ENCODE measurements at places on chromosomes 6 and 20. TPM values are rescaled to one million over a fixed set of nuclear protein-coding genes. Genes with fewer than 3 reads are reported as not detected.

TRIM10 gene
- total RNA-seq, result not detected

MDFI gene
- 75.9 TPM for total RNA-seq

FKBP1C gene
- total RNA-seq, result 0.55 TPM

CTAGE9 gene
- total RNA-seq, result not detected

TMEM200A gene
- total RNA-seq, result 11.2 TPM

OPRL1 gene
- 2.1 TPM for total RNA-seq

PRND gene
- total RNA-seq, result not detected

NDUFAF4 gene
- 21.6 TPM for total RNA-seq

HLA-DQB2 gene
- not detected for total RNA-seq

HEY2 gene
- 22.7 TPM for total RNA-seq

DACT2 gene
- total RNA-seq, result 1.4 TPM

ULBP2 gene
- total RNA-seq, result 2.1 TPM

NKX2-4 gene
- total RNA-seq, result not detected

PRDM13 gene
- total RNA-seq, result not detected

BEND3 gene
- total RNA-seq, result 4.4 TPM

SSR1 gene
- total RNA-seq, result 204 TPM

PLN gene
- total RNA-seq, result not detected

ELOVL2 gene
- total RNA-seq, result 57.0 TPM

EYA2 gene
- total RNA-seq, result not detected

Data from osteocyte (in vitro differentiated cells).